Keratinocyte (primary cell): ENCODE measurements at places on chromosomes 4 and X.

- no peak for DNase-seq
These were observed 208.6 kb downstream of the SPOCK3 start for GRCh38 chr4:167025670-167026069.

DNA sequence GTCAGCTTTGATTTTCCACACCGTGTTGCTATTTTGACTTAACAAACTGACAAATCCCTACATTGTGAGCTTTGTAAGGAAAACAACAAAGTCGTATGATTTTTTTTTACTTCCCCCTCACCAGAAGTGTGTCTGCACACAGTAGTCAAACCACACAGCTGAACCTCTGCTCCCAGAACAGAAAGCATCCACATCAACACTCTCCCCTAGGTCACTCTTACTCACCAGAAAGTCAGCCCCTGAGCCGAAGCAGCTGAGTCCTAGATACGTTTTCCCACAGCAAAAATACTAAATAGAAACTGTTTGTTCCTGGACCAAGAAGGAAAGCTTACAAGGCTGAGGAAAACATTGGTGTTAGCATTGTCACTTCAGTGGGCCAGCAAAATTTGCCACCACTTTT, 305.7 kb downstream of the DHX15 start:
- no peak for DNase-seq

GRCh38 chr4:182429896-182430295, 186.7 kb downstream of the TENM3 start:
- no peak for DNase-seq

GRCh38 chr4:1472148-1472797, 66.0 kb upstream of the NKX1-1 start:
- no peak for DNase-seq

DNA sequence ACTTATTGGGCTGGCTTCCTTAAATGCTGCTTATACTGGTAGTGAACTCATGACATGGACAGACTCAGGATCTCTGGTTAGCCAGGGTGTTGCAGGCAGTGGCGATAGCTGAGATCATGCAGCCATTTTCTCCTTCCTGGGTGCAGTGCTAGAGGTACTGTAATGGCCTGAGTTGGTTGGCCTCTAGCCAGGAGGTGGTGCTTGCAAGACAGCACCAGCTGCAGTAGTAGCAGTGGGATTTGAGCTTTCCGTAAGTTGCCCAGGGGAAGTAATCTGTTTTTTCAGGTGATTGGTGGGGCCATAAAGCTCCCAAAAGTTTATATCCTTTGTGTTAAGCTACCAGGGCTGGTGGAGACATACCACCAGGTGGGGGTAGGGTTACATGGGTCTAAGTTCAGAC, 45.1 kb upstream of the AADAT start:
- DNase-seq: no peak

GRCh38 chr4:83782591-83782990, 246.7 kb downstream of the GPAT3 start:
- DNase-seq: no peak

DNA sequence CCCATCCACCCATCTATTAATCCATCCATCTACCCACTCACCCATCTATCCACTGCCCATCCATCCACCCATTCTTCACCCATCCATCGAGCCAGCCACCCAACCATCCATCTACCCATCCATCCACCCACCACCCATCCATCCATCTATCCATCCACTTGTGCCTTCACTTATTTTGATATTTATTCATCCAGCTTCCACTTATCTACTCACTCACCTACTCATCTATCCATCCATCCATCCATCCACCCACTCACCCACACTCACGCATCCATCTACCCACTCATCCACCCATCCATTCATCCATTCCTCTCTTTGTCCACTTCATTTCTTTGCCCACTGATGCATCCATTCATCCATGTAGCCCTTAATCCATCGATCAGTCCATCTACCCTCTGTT, 72.9 kb upstream of the AFAP1 start:
- DNase-seq: no peak

DNA sequence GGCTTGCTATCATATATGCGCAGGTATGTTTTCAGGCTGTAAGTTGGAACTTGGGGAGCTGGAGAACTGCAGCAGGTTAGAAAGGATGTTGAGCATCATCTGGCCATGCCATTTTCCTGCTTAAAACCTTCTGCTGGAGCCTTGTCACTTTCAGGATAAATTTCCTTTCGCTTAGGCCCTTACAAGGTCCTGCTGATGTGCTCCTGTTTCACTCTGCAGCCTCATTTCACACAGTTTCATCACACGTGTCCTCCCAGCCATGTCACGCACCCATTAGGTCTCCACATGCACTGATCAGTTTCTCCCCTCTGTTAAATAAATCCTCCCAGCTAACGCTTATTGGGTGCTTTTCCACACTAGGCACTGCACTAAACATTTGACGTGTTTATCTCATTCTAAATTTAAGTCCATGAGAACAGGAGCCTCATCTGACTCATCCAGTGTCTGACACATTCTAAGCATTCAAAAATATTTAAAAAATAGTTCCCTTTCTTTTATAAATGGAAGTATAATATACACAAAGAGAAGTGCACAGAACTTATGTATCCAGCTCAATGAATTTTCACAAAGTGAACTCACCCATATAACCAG, 14.5 kb downstream of the SOD3 start:
- no peak for DNase-seq

DNA sequence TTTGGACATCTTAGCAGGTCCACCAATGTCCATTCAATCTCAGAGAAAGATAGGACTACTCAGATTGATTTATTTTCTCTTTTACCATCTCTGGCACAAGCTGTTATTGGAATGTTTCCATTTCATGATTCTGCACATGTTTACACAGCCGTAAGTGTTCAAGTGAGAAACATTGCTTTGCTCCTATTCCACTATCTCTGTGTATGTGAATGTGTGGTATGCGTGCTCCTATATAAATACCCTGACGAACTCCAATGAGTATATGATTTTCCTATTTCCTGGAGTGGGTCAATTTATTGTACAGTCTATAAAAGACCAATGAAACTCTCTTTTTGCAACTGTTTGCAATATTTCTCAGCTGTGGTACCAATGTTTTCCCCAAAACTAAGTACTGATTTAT, 221.0 kb upstream of the GALNT7 start:
- no peak for DNase-seq

GRCh38 chr4:123234955-123235354, 161.6 kb upstream of the SPRY1 start:
- no peak for DNase-seq

DNA sequence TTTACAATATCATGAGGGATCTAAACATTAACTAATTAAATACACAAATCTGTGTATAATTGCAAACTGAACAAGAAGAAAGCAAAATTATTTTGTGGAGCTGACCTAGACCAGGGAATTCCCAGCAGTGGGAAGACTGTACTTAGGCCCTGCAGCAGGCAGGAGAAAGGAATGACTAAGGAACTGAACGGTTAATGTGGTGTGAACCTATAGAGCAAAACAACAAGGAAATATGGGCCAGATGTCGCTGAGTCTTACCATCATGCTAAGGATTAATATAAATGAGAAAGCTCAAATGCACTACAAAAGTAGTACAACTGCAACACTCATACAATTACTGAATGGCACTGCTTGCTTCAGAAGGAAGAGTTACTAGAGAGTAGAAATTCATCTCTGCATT, 120.3 kb upstream of the ATXN3L start:
- DNase-seq: no peak

DNA sequence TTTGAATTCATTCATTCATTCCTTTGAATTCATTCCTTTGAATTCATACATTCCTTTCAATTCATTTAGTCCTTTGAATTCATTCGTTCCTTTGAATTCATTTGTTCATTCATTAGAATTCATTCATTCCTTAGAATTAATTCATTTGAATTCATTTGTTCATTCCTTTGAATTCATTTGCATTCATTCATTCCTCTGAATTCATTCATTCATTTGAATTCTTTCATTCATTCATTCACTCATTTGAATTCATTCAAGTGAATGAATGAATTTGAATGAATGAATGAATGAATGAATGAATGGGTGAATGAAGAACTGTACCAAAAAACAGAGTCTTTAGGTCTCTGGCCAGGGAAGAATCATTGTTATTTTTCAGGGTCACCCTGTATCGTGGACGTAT, 216.6 kb downstream of the DHRSX start:
- DNase-seq: no peak

DNA sequence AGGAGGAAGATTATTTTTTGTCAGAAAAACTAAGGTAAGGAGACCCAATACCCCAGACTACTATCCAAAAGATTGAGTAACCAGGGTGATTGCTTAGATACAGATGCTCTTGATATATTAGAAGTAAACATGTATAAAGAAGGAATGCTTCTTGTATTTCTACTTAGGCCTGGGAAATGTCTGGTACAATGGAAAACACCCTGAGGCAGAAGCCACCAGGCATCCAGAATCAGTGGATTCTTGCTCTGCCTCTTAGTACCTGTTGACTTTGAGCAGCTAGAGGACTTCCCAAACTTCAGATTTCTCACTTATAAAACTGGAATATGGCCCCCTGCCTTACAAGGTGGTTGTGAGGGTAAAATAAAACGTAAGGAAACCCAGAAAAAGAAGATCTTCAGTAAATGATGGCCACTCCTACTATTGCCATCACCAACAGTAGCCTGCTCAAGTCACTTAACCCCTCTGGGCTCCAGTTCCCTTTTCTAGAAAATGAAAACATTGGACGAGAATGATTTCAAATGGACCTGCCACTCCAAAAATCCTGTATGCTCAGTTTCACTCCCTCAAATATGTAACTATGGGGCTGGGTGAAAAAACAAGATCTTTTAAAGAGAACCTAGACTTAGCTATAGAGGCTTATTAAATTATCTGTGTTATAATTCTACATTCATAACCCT, 56.6 kb downstream of the AMELX start:
- DNase-seq: no peak

DNA sequence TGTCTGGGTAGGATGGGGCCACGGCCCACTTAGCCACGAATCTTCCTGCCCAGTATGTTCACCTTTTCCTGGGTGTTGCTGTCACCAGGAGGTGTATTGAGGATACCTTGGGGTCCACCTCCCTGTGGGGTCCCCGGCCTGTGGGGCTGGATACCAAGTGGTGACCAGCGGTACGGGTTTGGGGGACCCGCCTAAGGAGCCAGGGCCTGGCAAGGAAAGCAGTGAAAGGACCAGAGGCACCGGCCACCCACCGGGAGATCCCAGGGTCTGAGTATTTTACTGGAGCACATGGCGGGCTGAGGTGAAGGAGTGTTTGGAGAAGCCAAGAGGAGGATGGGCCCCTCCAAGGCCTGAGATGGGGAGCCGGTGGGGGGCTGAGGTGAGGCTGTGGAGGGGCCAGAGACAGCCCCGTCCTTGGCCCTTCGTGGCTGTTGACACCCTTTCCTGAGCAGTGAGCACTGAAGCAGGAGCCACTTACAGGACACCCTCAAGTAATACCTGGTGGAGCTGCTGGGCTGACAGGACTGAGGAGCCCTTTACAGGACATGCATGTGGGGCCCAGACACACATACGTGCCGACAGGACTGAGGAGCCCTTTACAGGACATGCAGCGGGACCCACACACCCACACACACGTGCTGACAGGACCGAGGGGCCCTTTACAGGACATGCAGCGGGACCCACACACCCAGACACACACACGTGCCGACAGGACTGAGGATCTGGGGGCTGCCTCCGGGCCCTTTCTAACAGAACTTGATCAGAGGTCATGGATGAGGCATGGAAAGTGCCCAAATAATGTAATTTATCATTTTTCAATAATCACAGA, 38.4 kb downstream of the TMEM271 start:
- DNase-seq: no peak

DNA sequence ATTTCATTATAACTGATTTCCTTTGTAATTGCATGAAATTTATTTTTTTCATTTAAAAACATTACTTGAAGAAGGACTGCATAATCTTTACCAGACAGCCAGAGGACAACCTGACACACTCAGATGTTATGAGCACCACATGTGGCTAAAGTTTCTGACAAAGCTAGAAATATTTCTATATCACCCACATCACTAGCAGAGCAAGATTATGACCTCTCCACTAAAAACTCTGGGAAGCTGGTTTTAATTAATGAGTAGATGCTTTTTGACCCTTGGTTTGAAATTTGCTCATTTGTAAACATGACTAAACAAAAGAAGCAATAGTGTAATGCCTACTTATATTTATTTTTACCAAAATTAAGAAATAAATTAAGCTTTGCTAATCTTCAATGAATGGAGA, 661.5 kb upstream of the EPHA5 start:
- no peak for DNase-seq

DNA sequence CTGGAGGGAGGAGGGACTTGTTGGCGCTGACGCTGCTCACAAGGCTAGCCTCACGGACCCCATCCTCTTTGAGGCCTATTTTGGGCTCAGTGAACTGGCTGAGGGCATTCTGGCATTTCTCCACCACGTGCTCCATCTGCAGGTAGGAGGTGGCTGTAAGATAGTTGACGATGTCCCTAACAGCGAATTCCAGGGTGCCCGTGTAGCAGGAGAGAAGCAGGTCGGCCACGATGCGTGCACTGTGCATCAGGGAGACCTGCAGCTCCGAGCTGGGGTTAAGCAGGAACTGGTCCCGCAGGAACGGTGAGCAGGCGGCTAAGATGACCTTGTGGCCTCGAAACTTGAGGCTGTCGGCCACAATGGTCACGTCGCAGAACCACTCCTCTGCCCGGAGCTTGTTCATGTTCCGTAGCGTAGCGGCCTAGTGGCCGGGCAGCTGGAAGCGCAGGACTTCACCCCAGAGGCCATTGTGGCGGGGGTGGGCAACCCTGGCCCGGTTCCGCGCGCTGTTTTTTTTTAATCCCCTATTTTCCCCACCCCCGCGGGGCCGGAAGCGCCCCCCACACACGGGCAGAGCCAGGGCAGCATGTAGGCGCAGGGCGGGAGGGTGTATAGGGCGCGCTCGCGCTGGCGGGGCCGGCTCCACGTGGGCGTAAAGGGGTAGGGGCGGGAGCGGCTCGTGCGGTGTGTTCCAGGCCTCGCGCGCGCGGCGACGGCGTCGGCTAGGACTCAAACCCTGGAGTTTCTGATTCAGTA, 73.2 kb downstream of the UBE2K start:
- DNase-seq: no peak

DNA sequence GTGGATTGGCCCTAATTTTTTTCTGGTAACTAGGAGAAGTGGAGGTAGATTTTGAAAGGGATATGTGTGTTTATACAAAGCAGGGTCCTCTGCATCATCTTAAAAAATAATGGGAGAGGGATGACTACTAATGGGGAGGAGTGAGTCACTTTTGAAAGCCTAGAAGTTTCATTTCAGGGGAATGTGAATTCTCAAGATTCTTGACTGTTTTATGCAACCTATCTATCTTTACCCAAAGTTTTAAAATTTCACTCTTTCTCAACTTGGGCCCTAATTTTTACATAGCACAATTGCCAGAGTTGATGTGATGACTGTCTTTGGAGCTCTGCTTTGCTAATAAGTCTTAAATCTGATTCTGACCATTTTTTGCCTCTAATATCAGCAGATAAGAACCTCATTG, 445.2 kb downstream of the GRXCR1 start:
- DNase-seq: no peak

DNA sequence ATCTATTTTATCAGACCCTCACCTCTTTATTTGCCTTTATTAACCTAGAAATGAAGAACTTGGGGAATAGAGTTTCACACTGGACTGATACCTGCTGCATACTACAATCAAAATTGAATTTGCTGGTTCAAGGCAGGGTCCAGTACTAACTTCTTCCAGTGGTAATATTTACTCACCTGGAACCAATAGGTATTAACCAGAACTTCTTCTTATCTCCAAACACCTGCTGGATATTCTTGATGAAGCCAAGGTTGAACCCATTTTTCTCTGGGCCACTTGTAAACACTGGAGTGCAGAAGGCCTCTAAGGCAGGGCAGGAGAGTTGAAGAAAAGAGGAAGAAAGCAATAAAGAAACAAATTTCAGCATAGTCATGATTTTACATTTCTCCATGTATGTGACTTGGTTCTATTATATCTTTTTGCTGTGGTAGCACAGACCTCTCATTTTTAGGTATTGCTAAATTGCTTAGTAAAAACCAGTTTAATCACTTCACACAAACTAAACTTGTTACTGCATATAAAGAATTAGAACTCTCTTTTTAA, 101.1 kb downstream of the ZDHHC15 start:
- DNase-seq: no peak
